ENCODE measurements at places on chromosomes 6 and 20.

DNA sequence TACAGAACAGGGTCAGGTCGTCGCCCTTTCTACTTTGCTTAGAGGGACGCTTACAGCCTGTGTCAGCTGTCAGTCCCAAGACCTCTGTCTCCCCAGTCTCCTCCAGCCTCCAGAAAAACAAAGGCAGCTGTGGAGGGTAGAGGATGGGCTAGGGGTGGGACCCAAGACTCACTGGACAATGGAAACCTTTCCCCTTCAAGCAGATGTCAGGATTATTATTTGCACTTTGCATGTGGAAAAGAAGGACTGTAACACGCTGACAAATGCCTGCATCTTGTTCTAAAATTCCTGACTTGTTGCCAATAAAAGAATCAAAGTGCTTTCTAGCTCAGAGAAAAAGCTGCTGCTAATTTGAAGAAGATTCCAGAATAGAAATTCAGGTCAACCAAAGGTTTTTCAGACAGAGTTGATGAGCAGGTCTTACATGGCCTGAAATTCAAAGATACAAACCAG lies 58.7 kb downstream of the SNX5 start:
- no peak for DNase-seq

DNA sequence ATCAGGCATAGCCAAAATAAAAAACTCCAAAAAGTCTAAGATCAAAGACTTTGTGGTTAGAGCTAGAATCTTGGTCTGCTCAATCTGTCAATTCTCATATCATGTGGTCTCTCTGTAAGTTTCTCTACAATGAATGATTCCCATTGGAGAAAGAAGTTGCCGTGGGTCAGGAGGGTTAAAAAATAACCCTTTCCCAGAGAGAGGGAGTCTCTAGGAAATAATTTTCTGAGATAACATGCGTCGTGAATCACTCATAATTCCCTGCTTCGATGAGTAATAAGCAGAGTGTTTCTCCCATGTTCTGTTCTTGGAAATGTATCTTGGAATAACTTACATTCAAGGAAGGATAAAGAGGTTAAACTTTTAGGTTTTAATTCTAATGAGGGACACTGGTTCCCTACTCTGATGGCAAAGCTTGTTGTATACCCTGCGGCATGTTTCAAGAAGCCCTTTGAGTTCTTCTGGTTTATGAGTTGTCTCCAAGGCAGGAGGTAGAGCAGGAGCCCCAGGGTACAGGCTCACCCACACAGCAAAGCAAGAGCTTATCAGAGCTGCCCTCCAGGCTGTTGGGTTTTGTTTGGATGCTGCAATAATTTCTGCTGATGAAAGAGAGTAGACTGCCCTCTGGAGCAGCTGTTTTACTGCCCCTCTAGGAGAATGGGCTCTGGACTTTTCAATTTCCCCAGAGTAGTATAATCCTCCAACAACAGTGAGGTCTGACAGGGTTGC lies 599.1 kb downstream of the QKI start:
- no peak for DNase-seq

DNA sequence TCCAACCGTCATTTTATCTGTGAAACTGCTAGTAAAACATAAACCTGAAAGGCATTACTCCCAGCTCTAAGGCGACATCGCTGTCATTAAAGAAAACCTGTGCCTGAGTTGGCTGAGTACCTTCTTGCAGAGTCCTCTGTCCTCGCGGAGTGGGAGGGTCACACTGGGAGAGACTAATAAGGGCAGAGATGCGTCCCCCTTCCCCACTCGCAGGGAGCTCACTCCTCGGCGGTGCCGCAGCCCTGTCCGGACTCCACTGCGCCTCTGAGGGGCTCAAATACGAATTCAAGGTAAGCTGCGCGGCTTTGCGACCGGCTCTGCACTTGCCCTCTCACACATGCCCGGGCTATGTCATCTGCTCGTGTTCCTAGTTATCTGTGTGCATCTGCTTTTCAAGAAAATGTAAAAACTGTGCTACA lies at the start of gene COL19A1:
TSS of gene COL19A1 (plus strand) at position 206 of the 419 bp plus-strand sequence. CDS start 13,012 bp downstream, outside the sequence.
- DNase-seq: peak; percentile 59

- no peak for DNase-seq
These were observed 226.2 kb downstream of the DHX35 start for GRCh38 chr20:39188266-39188765.

GRCh38 chr6:31114970-31115849 lies 610 bp downstream of the PSORS1C1 start:
- no peak for DNase-seq

- no peak for DNase-seq
These were observed 193.5 kb downstream of the HIVEP2 start for GRCh38 chr6:142751452-142751851.
